ENCODE measurements at places on chromosomes 2 and 18.

GRCh38 chr18:24968238-24968775 lies 383.7 kb downstream of the ZNF521 start:
- DNase-seq: no peak

DNA sequence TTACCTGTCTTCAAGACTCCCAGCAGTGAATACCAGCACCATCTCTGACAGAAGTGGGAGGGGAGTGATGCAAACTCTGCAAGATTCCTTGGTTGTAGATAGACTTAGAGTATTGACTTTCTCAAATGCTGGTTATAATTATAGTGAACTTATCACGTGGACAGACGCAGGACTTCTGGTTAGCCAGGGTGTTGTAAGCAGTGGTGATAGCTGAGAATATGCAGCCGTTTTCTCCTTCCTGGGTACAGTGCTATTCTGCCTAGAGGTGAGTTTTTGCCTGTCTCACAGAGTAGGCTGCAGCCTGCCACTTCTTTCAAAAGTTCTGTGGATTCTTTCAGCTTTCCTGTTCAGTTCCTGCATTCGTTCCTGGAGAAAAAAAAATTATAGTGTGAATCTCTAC lies 733 bp upstream of the CXCR2 start:
- no peak for DNase-seq

DNA sequence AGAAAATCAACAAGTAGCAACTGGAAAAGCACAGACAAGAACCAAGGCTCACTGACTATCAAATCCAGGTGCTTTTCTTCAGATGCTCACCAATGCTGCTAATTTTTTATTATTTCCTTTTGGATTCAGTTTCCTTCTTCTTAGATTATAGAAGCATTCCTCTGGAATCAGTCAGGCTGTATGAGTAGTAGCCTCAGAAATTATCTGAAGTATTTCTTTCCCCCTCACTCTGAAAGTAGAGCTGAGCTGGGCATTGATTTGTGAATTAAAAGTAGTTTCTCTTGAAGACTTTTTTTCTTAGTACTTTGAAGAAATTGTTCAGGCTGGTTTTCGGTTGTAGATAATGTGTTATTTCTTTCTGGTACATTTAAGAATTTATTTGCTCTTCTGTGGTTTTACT lies 273.7 kb downstream of the NOL4 start:
- DNase-seq: no peak

GRCh38 chr2:196433116-196433515 lies 206.4 kb upstream of the CCDC150 start:
- no peak for DNase-seq

DNA sequence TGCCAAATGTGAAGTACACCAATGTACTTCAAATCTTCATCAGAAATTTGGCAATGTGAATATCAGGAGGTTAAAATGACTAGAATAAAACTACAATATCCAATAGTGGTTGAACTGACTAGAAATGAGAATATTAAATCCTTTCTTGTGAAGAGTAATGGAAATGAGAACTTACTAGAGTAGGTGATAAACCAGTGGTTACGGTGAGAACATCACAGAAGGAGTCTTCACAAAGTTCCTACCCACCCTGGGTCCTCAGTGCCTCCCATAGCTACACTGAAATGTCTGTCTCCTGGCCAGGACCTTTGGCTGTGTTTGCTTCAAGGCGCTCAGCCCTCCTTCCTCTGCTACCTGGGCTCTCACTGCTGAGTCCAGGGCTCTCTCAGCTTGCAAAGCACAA lies 289.7 kb downstream of the STK39 start:
- no peak for DNase-seq

GRCh38 chr2:68832233-68832869 lies 38.8 kb downstream of the BMP10 start:
- peak; percentile 67 for DNase-seq

DNA sequence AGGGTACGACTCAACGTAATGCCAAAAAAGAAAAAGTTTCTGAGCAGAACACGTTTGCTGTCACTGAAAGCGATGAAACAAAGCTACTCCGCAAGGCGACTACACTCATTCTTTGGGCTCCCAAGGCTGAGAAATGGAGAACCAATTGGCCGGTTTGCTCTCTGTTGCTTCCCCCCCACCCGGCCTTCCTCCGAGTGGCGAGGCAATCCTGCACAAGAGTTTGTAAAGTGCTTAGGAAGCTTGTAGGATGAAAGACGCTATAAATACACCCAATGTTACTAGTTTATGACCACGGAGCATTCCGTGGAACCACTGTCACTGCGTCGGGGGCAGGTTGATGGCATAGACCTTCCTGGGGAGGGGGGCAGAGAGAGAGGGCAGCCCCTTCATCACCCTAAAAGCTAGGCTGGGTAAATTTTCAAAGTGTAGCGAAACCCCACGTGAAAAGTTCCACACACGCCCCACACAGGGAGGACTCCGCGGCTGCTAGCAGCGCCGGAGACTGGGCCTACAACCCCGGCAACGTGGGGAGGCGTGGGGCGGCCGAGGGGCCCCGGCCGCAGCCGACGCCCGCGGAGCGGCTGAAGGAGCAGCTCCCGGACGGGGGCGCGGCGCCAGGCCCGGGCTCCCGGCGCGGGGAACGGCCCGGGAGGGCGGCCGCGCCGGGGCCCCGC lies 915 bp downstream of the CUL3 start:
- DNase-seq: peak; percentile 45

- no peak for DNase-seq
These were observed 2.5 kb downstream of the KLHL30 start for GRCh38 chr2:238140721-238141540.

DNA sequence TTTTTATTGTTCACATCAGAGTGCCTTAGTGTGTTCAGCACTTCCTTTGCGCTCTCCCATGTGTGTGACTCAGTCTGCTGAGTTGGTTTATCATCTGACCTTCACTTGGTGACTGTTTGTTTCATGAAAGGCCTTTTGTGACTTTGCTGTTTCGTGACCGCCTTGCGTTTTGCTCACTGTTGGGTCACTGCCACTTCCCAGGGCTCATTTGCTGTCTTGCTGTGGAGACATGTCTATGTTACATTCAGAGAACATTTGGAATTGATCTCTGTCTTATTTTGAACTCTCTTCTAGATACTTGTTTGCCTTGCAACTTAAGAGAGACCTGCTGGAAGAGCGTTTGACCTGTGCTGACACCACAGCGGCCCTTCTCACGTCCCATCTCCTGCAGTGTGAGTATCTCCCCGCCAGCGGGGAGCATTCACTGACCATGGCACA lies 54.7 kb downstream of the FARP2 start:
- no peak for DNase-seq

GRCh38 chr2:85076618-85077274 lies 56.4 kb upstream of the TCF7L1 start:
- no peak for DNase-seq

DNA sequence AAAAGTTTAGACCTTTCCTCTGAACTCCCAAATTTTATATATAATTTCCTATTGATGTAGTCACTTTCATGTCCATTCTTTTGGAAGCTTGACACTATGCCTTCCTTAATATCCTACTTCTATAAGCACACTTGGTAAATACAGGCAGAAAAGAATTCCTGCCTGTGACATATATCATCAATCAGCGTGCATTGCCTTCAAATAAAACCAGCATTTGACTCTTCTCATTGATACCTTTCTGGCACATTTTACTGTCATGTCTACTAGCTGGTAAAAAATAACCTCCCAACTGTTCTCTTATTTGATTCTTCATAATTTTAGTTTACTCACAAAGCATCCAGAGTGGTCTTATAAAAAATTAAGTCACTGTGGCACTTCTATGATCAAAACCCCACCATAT lies 693.5 kb downstream of the CBLN2 start:
- no peak for DNase-seq

DNA sequence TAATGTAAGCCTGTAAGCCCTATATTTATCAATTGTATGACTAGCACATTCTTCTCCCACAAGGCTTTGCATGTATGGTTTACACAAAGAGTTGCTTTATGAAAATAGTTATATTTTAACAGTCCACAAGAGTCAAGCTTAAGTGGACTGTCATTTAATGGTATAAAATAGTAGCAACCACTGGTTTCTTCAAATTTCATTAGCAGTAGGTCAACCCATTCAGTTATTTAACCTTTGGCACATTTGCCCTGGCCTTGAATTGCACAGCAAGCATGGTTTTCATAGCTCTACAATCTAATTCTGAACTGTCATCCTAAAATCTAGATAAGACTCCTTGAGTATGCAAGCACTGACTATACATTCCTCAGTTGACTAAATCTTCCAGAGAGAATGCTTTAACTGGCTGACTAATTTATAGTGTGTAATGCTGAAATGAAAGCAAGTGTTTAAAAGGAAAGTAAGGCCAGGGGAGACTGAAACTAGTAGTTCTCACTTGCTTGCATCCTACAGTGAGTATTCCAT lies 1.8 kb downstream of the DPP4 start:
- DNase-seq: no peak

GRCh38 chr2:171883275-171883893 lies 10.7 kb downstream of the SLC25A12 start:
- no peak for DNase-seq

DNA sequence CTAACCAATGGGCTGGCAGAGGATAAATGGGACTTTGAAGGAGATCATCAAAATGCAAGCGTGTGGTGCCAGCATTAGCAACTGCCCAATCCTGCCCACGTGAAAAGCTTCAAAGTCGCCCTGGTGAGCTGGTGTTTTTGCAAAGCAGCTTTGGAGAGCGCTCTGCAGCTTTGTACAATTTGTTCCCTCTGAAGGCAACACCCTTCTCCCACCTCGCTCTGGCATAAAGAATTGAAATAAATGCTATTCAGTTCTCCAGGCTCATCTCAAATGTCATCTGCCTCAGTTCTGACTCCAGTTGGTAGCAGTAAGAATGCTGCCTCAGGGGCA lies 3.5 kb downstream of the COPS9 start:
- DNase-seq: no peak

DNA sequence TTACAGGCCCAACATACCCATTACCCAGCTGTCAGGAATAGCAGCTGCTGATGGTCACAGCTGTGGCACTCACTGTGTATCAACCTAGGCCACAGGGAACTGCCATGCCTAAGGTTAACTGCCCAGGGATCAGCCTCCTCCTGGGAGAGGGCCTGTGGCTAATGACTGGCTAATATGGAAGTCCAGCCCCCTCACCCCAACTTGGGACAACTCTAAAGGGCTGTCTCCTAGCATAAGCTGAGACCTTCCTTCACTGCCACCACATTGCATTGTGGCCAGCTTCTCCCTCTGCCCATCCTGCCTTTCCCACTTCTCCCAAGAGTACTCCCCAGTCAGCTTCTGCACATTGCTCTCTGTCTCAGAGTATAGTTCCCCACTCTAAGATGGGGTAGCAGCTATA lies 316.5 kb downstream of the SMAD2 start:
- DNase-seq: no peak

DNA sequence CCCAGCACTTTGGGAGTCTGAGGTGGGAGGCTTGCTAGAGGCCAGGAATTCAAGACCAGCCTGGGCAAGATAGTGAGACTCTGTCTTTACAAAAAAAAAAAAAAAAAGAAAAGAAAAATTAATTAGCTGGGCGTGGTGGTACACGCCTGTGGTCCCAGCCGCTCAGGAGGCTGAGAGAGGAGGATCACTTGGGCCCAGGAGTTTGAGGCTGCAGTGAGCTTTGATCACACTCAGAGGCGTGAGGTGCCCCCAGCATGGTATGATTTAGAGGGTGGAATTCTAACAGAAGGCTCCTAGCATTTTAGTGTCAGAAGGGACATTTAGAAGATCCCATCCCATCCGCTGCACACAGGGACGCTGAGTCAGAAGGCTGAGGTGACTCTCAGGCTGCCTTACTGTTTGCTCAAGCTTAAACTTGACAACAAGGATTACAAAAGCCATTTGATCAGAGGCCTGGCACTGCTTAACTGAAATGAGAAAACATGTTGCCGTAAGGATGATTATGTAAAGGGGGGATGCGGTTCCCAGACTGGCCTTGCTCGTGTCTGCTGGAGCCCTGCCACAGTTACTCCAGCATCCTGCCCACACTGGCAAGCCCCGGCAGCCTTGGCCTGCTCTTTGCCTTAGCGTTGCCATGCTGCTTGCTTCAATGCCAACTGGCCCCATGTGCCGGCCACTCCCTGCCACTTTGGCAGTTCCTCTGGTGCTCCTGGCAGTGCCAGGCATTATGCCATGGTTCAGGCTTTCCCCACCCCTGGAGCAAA lies 45.6 kb upstream of the SLC1A4 start:
- DNase-seq: no peak

GRCh38 chr18:63956755-63957154 lies 7.7 kb downstream of the HMSD start:
- DNase-seq: no peak

DNA sequence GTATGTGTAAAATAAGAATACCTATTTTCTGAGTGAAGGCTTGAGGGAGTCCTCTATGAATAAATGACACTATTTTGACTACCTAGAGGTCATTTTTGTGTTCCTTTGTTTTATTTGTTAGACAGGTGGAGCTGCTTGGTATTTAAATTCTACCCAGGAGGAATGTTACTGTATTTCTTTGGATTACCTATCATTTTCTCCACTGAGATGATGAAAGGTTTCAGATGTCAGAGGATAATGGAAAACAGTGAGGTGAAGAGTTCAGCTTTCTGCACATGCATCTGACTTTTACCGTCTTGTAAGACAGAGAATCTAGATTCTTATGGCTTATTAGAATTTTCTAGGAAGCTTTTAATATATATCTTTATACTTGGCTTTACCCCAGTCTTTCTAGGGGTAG lies 689.8 kb upstream of the NXPH2 start:
- DNase-seq: no peak

GRCh38 chr2:174841350-174841749 lies 77.1 kb upstream of the CHRNA1 start:
- no peak for DNase-seq

DNA sequence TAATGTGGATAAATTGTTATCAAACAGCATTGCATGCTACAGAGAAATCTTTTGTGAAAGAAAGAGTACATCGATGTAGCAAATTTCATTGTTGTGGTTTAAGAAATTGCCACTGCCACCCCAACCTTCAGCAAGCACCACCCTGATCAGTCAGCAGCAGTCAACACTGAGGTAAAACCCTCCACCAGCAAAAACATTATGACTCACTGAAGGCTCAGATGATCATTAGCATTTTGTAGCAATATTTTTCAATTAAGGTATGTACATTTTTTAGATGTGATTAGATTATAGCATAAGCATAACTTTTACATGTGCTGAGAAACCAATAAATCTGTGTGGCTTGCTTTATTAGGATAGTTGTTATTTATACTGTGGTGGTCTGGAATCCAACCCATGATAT lies 75.5 kb downstream of the ZNF385B start:
- DNase-seq: no peak

- DNase-seq: no peak
These were observed 136.4 kb downstream of the THSD7B start for GRCh38 chr2:136901732-136902131.

DNA sequence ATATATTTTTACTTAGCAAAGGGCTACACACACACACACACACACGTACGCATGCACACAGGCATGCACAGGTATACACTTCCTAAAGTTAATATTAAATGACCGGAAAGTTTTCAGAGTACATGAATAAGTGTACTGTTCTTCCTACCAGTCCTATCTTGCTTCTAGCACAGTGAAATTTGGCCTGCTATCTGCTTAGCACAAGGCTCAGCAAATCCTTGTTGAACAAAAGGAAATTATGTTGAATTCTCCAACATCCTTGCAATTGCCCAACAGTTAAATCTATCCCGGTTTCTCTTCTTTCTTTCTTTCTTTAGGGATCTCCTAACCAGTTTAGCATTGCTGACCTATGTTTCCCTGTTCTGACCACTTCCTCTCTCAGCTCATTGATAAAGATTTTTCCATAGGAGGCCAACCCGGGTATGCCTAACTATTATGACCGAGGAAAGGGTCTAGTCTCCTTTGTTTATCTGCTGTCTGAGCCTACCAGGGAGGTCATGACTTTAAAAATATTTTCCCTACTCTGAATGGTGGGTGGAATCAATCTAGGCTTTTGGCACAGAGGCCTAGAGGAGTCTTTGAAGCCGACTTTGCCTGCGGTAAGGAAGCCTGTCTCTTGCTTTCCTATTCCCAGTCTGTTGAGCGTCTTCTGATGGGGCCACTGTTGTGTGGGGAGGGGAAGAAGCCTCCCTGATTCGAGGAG lies 400.7 kb downstream of the HRH4 start:
- no peak for DNase-seq
